Stimulated activated CD8-positive, alpha-beta memory T cell treated with anti-CD3 and anti-CD28 coated beads, Interleukin-2, amount 100 ng/mL, for 1 hour (primary cell): ENCODE measurements at places on chromosomes 16 and 17.

- DNase-seq, result no peak
Measured at GRCh38 chr16:200388-200787, 20.1 kb downstream of the HBQ1 start.

GRCh38 chr17:75914643-75915267, 10.1 kb upstream of the MRPL38 start:
- DNase-seq, result no peak

- DNase-seq, result no peak
Measured at GRCh38 chr17:13016881-13017654, 759 bp downstream of the ELAC2 start.

GRCh38 chr17:75557852-75558665, 29.5 kb upstream of the MYO15B start:
- no peak for DNase-seq

DNA sequence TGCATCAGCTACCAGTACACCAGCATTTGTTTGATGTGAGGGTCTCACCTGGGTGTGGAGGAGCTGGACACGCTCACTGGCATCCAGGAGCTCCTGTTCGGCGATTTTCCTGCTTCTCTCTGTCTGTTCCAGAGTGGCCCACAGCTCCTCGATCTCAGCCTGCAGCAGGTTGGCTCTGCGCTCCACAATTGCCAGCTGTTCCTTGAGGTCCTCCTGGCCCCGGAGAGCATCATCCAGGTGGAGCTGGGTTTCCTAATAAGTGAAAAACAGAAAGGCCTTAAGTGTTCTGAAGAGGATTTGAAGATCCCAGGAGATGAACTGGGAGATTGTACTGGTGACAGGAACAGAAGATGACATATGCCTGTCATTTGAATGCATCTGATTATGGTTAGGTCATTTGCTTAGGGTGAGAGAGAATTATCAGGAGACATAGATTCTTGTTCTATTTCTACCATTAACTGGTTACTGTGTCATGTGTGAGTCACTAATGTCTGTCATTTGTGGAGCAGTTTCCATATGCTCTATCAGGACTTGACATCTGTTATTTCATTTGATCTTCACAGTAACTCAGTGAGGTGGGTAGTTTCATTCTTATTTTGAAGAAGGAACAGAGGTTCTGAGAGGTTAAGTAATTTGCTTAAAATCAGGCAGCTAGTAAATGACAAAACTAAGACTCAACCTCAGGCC, 21.5 kb upstream of the MYH13 start:
- DNase-seq, result no peak

GRCh38 chr17:32124985-32125847, 17.1 kb upstream of the RHOT1 start:
- DNase-seq, result no peak

DNA sequence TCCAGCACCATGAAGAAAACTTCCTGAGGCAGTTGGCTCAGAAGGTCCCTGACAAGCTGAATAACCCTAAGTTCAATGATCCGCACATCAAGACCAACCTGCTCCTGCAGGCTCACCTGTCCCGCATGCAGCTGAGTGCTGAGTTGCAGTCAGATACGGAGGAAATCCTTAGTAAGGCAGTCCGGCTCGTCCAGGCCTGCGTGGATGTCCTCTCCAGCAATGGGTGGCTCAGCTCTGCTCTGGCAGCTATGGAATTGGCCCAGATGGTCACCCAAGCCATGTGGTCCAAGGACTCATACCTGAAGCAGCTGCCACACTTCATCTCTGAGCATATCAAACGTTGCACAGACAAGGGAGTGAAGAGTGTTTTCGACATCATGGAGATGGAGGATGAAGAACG, 88.4 kb upstream of the SMURF2 start:
- no peak for DNase-seq

GRCh38 chr16:57508035-57508425, 21.7 kb upstream of the DOK4 start:
- DNase-seq, result no peak

DNA sequence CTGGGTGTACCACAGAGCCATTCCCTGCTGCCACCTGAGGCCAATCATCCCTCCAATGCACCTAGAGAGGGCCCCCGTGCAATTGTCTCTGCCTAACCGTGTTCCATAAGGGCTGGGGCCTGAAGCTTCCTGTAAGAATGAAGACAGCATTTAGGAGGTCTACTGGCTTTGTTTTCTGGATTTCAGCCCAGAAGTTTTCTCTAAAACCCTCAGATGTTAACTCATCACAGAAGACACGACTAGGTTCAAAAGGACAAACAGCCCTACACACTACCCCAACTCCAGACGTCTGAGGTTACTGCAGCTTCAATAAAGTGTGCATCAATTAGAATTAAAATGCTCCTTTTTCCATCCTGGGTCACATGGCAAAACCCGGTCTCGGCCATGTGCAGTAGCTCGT, 10.8 kb upstream of the DRG2 start:
- no peak for DNase-seq

DNA sequence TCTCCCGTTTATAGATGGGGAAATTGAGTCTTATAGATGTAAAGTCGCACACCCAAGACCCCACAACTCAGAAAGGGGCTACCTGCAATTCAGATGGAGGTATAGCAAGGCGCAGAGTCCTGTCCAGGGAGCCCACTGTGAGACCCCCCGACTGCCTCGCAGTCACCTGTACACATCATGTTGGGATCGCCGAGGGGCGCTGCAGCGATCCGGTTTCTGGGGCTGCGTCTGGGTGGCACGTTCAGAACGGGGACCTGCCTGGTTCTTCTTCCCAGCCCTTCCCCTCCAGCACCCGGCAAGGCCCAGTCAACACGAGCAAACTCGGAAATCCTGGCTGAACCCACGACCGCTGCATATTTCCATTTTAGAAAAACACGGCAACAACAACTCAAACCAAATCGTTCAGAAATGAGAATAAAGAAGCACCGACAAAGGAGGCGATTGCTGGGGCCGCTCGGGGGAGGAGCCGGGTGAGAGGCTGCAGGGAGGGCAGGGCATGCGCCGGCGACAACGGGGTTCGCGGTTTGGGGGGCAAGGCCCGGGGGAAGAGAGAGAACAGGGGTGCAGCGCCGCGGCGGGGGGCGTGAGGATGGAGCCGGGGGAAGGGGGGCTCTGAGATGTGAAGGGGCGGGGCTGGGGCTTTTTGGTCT, 643 bp downstream of the HSDL1 start:
- peak; percentile 1 for DNase-seq

- DNase-seq, result no peak
Measured at GRCh38 chr16:79165506-79165905, 435.0 kb downstream of the MAF start.

GRCh38 chr17:10768750-10769251, 35.1 kb downstream of the TMEM238L start:
- no peak for DNase-seq

- no peak for DNase-seq
Measured at GRCh38 chr16:82630688-82631087, 3.9 kb downstream of the CDH13 start.

GRCh38 chr16:80804526-80805383, at the start of gene CDYL2:
TSS of gene CDYL2 (minus strand) at chr16:80804598. CDS start at chr16:80804173, 425 bp downstream.
- peak; percentile 9 for DNase-seq

DNA sequence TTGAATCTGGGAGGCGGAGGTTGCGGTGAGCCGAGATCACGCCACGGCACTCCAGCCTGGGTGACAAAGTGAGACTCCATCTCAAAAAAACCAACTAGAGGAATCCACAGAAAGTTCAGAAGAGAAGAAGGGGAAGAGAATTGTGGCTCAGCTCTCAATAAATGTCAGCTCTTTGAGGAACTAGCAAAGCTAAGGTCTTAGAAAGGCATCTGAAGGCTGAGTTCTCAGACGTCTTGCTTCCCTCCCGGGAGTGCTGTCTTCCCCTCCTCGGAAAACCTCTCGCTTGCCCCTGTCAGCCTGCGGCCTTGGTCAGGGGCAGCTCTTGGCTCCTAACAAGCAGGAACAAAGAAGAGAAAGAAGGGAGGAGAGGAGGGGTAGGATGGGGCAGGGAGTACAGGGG, 5.3 kb downstream of the SHPK start:
- DNase-seq, result no peak

DNA sequence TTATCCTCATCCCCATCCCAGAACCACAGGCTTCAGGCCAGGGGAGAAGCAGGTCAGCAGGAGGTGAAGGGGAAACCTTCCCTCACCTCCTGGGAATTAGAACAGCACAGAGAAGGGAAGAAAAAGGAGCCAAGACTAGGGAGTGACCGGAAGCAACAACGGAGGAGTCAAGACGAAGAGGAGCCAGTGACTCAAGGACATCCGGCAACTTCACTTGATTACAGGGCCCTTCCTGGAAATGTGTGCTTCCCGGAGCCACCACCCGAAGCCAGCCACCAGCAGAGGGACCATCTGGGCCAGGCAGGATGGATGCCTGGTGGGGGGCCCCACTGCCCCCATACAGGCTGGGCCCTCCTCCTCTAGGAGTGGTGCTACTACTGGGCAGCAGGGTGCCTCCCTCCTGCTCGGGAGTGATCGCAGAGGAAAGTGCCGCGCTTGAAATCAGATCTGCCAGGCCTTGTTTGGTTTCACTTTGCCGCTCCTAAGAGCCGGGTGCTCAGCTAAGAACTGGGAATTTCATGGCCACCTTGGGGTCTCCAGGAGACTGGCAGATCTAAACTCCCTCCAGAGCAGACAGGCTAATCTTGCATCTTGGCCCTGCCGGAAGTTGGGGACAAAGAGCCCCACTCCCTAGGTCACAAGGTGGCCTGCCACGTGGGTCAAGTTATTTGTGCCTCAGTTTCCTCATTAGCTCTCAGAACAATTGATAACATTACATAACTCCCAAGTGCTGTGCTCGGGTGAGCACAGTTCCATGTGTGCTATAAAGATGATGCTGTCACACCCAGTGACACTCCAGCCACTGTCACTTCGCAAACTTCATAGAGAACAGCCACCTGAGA, 6.6 kb downstream of the CDC42EP4 start:
- DNase-seq, result no peak

- no peak for DNase-seq
Measured at GRCh38 chr17:61318684-61319098, 81.0 kb upstream of the TBX2 start.

- DNase-seq, result no peak
Measured at GRCh38 chr17:8327303-8327649, 12.4 kb upstream of the ODF4 start.

DNA sequence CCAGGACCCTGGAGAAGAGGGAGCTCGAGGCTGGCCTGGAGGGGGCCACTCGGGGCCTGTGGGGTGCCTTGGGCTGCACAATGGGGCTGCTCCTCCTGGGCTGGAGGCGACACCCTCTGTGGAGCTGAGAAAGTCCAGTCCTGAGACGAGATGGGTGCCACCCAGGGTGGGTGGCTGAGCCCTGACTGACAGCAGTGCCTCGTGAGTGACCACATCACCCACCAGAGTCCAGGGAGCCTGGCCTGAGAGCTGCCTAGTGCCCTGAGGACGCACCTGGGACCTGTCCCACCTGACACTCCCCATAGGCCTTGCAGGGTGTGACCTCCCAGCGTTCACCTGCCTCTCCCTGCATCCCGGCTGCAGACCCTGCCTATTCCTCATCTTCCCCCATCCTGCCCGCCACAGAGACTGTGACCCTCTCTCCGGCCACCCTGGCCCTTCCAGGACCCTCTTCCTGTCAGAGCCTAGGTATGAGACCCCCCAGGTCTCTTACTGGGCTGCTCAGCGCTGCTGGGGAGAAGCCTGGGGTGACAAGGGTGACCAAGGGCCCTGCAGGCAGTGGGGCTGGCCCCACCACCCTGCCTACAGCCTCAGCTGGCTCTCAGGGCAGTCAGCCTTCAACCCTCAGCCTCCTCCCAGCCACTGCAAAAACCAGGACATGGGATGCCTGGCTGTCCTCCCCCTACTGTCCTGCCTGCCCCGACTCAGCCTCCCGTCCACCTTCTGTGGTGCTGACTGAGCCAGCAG, 41.2 kb downstream of the TNFRSF13B start:
- no peak for DNase-seq

DNA sequence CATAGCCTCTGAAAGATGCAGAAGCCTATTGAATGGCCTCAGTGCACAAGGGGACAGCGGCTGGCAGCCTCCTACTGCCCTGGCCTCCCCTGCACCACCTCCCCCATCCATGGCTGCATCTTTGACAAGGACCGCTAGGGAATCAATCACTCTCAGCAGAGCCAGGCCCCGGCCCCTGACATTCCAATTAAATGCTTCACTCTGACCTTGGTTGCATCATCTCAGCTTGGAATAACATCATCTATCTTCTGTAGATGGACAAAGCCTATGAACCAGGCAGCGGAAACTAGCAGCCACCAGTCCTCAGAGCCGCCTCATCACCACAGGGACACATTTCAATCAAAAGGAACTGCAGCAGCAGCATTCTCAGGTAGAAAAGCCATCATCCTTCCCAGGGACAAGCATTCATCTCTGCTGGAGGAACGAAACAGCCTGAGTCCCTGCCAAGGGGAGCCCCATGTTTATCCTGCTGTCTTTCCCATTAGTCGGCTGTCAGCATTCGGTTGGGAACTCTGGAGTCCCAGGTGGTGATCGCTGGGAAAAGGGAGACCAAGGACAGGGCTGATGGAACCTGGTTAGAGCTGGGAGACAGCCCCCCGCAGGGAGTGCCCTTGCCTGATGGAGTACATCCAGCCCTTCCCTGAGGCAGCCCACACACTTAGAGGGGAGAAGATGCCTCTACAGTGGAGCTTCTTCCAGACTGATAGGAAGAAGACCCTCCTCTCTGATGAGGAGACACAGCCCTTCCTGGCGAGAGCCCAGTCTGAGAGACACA, 11.5 kb upstream of the TMEM132E start:
- no peak for DNase-seq

- no peak for DNase-seq
Measured at GRCh38 chr16:9138021-9138680, 46.7 kb downstream of the HAPSTR1 start.

GRCh38 chr16:25073854-25074253, 37.7 kb upstream of the LCMT1 start:
- DNase-seq, result no peak

DNA sequence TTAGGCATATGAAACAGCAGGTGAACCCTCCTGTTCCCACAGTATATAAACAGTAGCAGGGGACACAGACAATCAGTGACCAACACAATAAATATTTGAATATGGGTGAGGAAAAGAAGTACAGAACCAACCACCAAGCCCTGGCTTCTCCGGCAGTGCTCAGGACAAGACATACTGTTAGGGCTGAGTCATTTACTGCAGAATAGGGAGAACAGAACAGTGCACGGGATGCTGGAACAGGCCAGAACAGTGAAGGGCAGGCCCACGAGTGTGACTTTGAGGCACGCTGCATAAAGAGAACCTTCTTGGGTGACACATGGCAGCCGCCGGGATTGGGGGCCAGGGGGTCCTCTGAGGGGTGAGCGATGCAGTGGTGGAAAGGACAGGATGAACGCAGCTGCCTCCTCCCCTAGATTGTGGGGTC, 160.4 kb downstream of the CMIP start:
- DNase-seq, result no peak

- no peak for DNase-seq
Measured at GRCh38 chr16:85243308-85243707, 131.0 kb upstream of the CIBAR2 start.

DNA sequence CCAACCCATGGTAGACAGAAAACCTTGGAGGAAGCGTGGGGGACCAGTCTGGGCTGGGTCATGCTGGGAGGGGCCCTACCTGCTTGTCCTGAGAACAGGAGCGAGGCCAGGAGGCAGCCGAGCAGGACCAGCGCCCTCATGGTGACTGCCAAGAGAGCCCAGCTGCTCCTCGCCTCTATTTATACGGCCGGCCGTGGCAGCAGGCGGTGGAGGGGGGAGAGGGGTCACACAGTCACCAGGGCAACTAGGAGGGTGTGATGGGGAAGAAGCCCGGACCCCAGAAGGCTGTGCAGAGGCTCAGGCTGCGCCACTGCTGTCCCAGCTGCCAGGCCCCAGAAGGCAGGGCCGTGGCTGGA, at the start of gene SRL:
TSS of gene SRL (minus strand) at position 153 of the 356 bp plus-strand sequence. CDS start at position 140, 13 bp downstream.
- no peak for DNase-seq

GRCh38 chr16:80991792-80992430, 14.8 kb downstream of the CMC2 start:
- DNase-seq, result no peak

- DNase-seq, result no peak
Measured at GRCh38 chr17:63955232-63955631, 17.5 kb downstream of the SCN4A start.
